Dermis blood vessel endothelial cell (primary cell): ENCODE measurements at places on chromosomes 6 and 20.

- DNase-seq = no peak
Measured at GRCh38 chr6:7058250-7058923, 49.4 kb upstream of the RREB1 start.

GRCh38 chr6:41021832-41022231 lies 17.2 kb downstream of the UNC5CL start:
- DNase-seq = peak; percentile 34

- DNase-seq = no peak
Measured at GRCh38 chr20:52251136-52251700, 59.6 kb upstream of the ZFP64 start.

- peak; percentile 79 for DNase-seq
Measured at GRCh38 chr6:150016324-150017185, 8.8 kb downstream of the RAET1L start.

GRCh38 chr20:10040070-10040975 lies 5.5 kb downstream of the ANKEF1 start:
- peak; percentile 71 for DNase-seq

- DNase-seq = no peak
Measured at GRCh38 chr6:75618437-75618836, 16.8 kb downstream of the SENP6 start.
